ENCODE measurements at places on chromosomes 11 and 22. TPM values are rescaled to one million over a fixed set of nuclear protein-coding genes. Genes with fewer than 3 reads are reported as not detected.

- no peaks in the 10 kb centered on the region for H3K36me3 ChIP-seq
- H3K4me1 ChIP-seq, result no peaks in the 10 kb centered on the region
- peaks cover 55% of the 10 kb centered on the region for H3K27me3 ChIP-seq
- no peak overlapping the region for H3K27ac ChIP-seq
- H3K4me3 ChIP-seq, result no peak overlapping the region
- no peak for DNase-seq
Measured at GRCh38 chr11:5247472-5248192, 2.0 kb downstream of the HBG1 start.

DNA sequence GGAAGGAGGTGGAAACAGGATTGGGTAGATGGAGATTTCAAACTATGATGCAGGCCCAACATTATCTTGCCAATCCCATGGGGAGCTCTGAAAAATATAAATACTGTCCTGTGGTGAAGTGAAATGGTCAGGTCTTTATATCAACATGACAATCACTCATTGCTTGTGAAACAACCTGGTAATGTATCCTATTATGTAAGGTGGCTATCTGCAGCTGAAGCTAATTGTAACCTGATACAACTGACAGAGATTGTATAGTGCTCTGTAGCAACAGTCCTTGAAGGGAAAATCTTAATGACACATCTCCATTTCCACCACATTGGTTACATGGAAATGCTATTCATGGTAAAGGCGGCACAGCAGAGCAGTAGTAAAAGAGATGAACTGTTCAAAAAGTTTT lies 20.7 kb upstream of the CHORDC1 start:
- H3K27me3 ChIP-seq, result no peaks in the 10 kb centered on the region
- no peak overlapping the region for H3K27ac ChIP-seq
- H3K4me1 ChIP-seq, result no peaks in the 10 kb centered on the region
- DNase-seq, result no peak
- no peaks in the 10 kb centered on the region for H3K36me3 ChIP-seq
- H3K4me3 ChIP-seq, result no peak overlapping the region

DNA sequence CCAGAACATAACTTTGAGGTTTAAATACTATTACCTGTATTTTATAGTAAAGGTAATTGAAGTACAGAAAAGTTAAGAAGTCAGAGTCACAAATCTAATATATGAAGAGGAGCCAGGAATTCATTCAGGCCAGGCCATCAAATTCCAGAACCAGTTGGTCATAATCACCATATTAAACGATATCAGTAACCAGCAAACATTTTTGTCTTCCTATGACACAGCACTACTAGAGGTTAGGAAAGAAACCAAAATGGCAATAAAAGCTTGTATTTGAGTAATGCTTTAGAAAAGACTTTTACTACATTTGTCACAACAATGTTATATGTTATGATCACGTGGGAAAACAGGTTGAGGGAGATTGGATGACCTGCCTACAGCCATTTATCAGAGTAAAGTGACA lies 62.2 kb downstream of the DKK3 start:
- no peak overlapping the region for H3K27ac ChIP-seq
- H3K4me1 ChIP-seq, result no peaks in the 10 kb centered on the region
- H3K36me3 ChIP-seq, result peaks cover 9% of the 10 kb centered on the region
- H3K27me3 ChIP-seq, result no peaks in the 10 kb centered on the region
- no peak for DNase-seq

GRCh38 chr11:128902515-128903066 lies 11.4 kb downstream of the KCNJ5 start:
- H3K27ac ChIP-seq, result no peak overlapping the region
- peaks cover 7% of the 10 kb centered on the region for H3K36me3 ChIP-seq
- peaks cover 13% of the 10 kb centered on the region for H3K4me1 ChIP-seq
- no peaks in the 10 kb centered on the region for H3K27me3 ChIP-seq

Gene KDELR3
- total RNA-seq, result 16.1 TPM

Data from Calu3 (cell line).